ENCODE measurements at places on chromosomes 5 and 9.

- no peak for DNase-seq
Measured at GRCh38 chr9:4936823-4937222, 48.2 kb upstream of the JAK2 start.

GRCh38 chr9:13268469-13268868, 11.0 kb downstream of the MPDZ start:
- no peak for DNase-seq

- DNase-seq: peak; percentile 22
Measured at GRCh38 chr9:125617087-125617486, 89.9 kb downstream of the MAPKAP1 start.

GRCh38 chr9:75120686-75121085, 32.4 kb downstream of the OSTF1 start:
- no peak for DNase-seq

GRCh38 chr5:173839117-173839713, 48.9 kb upstream of the CPEB4 start:
- peak; percentile 47 for DNase-seq
